ENCODE measurements at places on chromosomes 2 and 18. TPM values are rescaled to one million over a fixed set of nuclear protein-coding genes. Genes with fewer than 3 reads are reported as not detected.

DNA sequence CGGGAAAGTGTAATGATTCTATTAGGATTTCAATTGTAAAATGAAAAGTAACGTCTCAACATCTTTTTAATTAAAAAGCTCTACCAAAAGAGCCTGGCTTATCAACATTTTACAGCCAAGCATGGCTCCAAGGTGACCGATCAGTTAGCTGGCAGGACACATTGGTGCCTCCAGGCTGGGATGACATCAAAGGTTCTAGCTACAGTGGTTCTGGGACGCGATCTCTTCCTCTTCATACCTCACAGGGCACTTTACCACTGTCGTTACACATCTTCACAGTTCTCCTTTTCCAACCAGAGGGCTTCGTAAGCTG lies 693 bp downstream of the ORC2 start:
- H3K27ac ChIP-seq = peak overlapping the region; percentile 92
- peak overlapping the region; percentile 94 for H3K4me3 ChIP-seq
- H3K27me3 ChIP-seq = no peaks in the 10 kb centered on the region
- peaks cover 42% of the 10 kb centered on the region for H3K4me1 ChIP-seq
- DNase-seq = no peak

DNA sequence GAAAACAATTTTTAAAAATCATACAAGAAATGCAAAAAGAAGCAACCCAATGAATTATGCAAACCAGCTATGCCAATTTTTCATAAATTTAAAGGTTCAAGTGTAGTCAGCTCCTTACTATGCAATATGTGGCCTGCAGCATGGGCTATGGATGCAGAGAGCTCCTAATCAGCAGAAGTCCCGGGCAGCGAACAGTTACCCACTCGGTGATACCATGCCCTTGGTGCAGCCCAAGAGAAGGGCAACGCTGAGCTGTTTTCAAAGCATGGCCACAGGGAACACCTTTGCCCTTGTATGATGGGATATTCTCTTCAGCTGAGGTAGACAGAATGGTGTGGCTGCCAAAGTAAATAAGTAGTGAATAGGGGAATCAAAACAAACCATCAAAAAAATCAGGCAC lies 17.3 kb upstream of the ARL5A start:
- H3K27me3 ChIP-seq = no peaks in the 10 kb centered on the region
- H3K36me3 ChIP-seq = no peaks in the 10 kb centered on the region
- H3K27ac ChIP-seq = no peak overlapping the region
- peaks cover 20% of the 10 kb centered on the region for H3K4me1 ChIP-seq
- DNase-seq = no peak
- H3K4me3 ChIP-seq = no peak overlapping the region

DNA sequence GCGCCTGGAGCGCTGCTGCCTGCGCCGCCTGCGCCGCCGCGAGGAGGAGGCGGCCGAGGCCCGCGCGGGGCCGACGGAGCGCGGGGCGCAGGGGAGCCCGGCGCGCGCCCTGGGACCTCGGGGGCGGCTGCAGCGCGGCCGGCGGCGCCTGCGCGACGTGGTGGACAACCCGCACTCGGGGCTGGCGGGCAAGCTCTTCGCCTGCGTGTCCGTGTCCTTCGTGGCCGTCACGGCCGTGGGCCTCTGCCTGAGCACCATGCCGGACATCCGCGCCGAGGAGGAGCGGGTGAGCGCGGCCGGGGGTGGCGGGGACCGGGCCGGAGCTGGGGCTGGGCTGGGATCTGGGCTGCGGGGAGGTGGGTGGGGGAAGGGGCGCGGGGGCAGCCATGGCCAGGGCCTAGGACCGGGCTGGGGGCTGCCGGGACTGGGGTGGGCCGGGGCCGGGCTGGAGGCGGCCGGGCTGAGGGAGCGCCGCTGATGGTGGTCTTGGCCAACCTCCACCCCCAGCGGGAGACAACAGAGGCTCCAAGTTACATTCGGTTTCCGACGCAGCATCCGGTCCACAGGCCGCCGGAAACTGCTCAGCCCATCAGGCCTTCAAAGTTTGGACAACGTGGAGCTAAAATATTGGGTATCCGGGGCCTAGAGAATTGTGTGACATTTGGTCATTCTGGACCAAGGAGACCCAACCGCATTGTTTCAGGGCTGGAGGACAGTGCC lies 66.4 kb downstream of the KCNG2 start:
- H3K27ac ChIP-seq = no peak overlapping the region
- H3K27me3 ChIP-seq = peaks cover 24% of the 10 kb centered on the region
- H3K4me1 ChIP-seq = no peaks in the 10 kb centered on the region
- peaks cover 3% of the 10 kb centered on the region for H3K36me3 ChIP-seq

The ARHGAP28 gene
- total RNA-seq = 17.9 TPM

GRCh38 chr2:15657759-15658158 lies 66.1 kb downstream of the DDX1 start:
- peaks cover 4% of the 10 kb centered on the region for H3K36me3 ChIP-seq
- H3K27ac ChIP-seq = no peak overlapping the region
- DNase-seq = no peak
- no peak overlapping the region for H3K4me3 ChIP-seq

The ARHGAP15 gene
- 0.42 TPM for total RNA-seq

- H3K27me3 ChIP-seq = no peaks in the 10 kb centered on the region
- DNase-seq = no peak
- no peak overlapping the region for H3K4me3 ChIP-seq
- H3K4me1 ChIP-seq = no peaks in the 10 kb centered on the region
These were observed 1341.5 kb upstream of the ACVR2A start for GRCh38 chr2:146503366-146503765.

GRCh38 chr2:189927823-189928222 lies 134.7 kb downstream of the MSTN start:
- no peaks in the 10 kb centered on the region for H3K36me3 ChIP-seq
- peaks cover 18% of the 10 kb centered on the region for H3K4me1 ChIP-seq
- H3K27ac ChIP-seq = no peak overlapping the region
- DNase-seq = no peak
- H3K27me3 ChIP-seq = no peaks in the 10 kb centered on the region

DNA sequence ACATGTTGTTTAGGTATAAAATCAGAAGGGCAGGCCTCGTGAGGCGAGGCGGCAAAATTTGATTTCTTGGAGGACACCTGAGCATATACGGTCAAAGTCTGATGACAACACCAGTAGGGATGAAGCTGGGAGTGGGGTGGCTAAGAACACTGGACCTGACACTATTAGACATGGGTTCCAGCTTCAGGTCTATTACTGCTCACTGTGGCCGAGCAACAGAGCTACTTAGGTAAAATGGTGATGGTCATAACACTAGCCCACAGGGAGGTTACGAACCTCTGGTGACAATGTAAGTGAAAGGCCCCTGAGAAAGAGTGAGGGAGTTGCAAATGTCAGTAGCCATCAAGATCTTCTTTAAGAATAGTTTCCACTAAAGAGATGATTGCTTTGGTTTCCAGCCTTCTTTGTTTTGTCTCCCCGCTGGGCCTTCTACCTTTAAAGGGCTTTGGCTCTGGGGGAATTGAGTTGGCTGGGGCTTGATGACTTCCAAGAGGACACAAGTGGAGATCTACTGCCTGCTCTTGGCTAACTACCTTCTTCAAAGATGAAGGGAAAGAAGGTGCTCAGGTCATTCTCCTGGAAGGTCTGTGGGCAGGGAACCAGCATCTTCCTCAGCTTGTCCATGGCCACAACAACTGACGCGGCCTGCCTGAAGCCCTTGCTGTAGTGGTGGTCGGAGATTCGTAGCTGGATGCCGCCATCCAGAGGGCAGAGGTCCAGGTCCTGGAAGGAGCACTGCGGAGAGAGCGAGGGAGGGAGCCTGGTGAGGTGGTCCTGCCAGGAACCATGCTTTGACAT lies 3.5 kb downstream of the IL1B start:
- no peak overlapping the region for H3K4me3 ChIP-seq
- DNase-seq = no peak
- H3K27ac ChIP-seq = no peak overlapping the region

- H3K4me3 ChIP-seq = no peak overlapping the region
- H3K36me3 ChIP-seq = peaks cover 13% of the 10 kb centered on the region
- H3K4me1 ChIP-seq = peaks cover 17% of the 10 kb centered on the region
- no peak for DNase-seq
These were observed 72.5 kb downstream of the NOL10 start for GRCh38 chr2:10617241-10617640.

GRCh38 chr2:157169889-157170288 lies 87.6 kb upstream of the GALNT5 start:
- no peak for DNase-seq
- no peaks in the 10 kb centered on the region for H3K27me3 ChIP-seq
- H3K4me1 ChIP-seq = peaks cover 18% of the 10 kb centered on the region
- no peak overlapping the region for H3K27ac ChIP-seq

GRCh38 chr2:105926960-105927678 lies 182.4 kb downstream of the NCK2 start:
- DNase-seq = no peak
- H3K4me3 ChIP-seq = no peak overlapping the region
- H3K27ac ChIP-seq = no peak overlapping the region
- H3K27me3 ChIP-seq = peaks cover 5% of the 10 kb centered on the region
- no peaks in the 10 kb centered on the region for H3K36me3 ChIP-seq

The NFATC1 gene
- total RNA-seq = 7.1 TPM

GRCh38 chr2:239262484-239263230 lies 138.2 kb downstream of the HDAC4 start:
- no peak overlapping the region for H3K27ac ChIP-seq
- peaks cover under 1% of the 10 kb centered on the region for H3K36me3 ChIP-seq

GRCh38 chr2:172995323-172996244 lies 80.1 kb upstream of the MAP3K20 start:
- no peaks in the 10 kb centered on the region for H3K27me3 ChIP-seq
- H3K4me3 ChIP-seq = peak overlapping the region; percentile 46
- peak overlapping the region; percentile 90 for H3K27ac ChIP-seq
- no peak for DNase-seq

- no peak overlapping the region for H3K4me3 ChIP-seq
- no peaks in the 10 kb centered on the region for H3K36me3 ChIP-seq
- DNase-seq = no peak
- peaks cover 2% of the 10 kb centered on the region for H3K27me3 ChIP-seq
- no peaks in the 10 kb centered on the region for H3K4me1 ChIP-seq
These were observed 1398.3 kb downstream of the DSC3 start for GRCh38 chr18:29644276-29644675.

The UGT1A3 gene
- not detected for total RNA-seq

The IL36A gene
- total RNA-seq = not detected

The CCDC148 gene
- total RNA-seq = 0.52 TPM

- peak overlapping the region; percentile 83 for H3K27ac ChIP-seq
- no peak overlapping the region for H3K4me3 ChIP-seq
- peaks cover 28% of the 10 kb centered on the region for H3K4me1 ChIP-seq
- peaks cover 14% of the 10 kb centered on the region for H3K36me3 ChIP-seq
- no peak for DNase-seq
- no peaks in the 10 kb centered on the region for H3K27me3 ChIP-seq
These were observed 19.3 kb downstream of the PPP4R1 start for GRCh38 chr18:9594823-9595596.

The FABP1 gene
- total RNA-seq = not detected

GRCh38 chr2:63034526-63034925 lies 16.1 kb upstream of the OTX1 start:
- H3K27me3 ChIP-seq = no peaks in the 10 kb centered on the region
- H3K4me3 ChIP-seq = no peak overlapping the region
- no peak overlapping the region for H3K27ac ChIP-seq
- H3K4me1 ChIP-seq = no peaks in the 10 kb centered on the region

GRCh38 chr2:26772064-26773001 lies 8.2 kb downstream of the SLC35F6 start:
- no peak for DNase-seq
- no peaks in the 10 kb centered on the region for H3K27me3 ChIP-seq
- H3K4me1 ChIP-seq = peaks cover 43% of the 10 kb centered on the region
- peak overlapping the region; percentile 89 for H3K27ac ChIP-seq

- H3K27me3 ChIP-seq = no peaks in the 10 kb centered on the region
- no peak overlapping the region for H3K27ac ChIP-seq
- no peak overlapping the region for H3K4me3 ChIP-seq
- no peaks in the 10 kb centered on the region for H3K36me3 ChIP-seq
- no peak for DNase-seq
These were observed 5.8 kb upstream of the TTC21B start for GRCh38 chr2:165959371-165959770.

DNA sequence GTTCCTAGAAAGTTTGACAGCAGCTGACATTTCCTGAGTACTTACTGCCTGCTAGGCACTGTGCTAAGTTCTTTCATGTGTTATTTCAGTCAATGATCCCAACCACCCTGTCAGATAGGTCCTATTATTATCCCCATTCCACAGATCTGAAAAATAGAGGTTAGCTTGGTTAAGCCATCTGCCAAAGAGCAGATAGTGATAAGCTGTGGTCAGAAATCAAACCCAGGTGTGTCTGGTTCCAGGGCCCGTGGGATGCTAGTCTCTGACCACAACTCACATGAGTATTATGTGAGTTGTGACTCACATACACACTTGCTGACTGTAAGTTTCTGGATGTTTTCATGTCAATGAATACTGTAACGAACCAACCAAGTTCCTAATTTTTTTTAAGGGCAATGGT lies 132.0 kb upstream of the APCDD1 start:
- no peak for DNase-seq
- peaks cover 35% of the 10 kb centered on the region for H3K4me1 ChIP-seq
- no peaks in the 10 kb centered on the region for H3K36me3 ChIP-seq
- H3K27me3 ChIP-seq = peaks cover 7% of the 10 kb centered on the region

DNA sequence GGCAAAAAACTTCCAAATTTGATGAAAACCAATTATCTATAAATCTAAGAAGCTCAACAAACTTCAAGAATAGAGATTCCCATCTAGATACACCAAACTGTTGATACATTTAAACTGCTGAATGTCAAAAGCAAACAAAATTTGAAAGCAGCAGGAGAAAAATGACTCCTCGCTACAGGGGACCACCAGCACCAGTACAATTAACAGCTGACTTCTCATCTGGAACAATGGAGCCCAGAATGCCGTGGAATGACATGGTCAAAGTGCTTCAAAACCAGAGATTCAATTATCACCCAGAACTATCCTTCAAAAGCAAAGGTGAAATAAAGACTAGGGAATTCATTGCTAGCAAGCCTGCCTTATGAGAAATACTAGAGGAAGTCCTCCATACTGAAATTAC lies 11.6 kb downstream of the SRSF7 start:
- H3K4me1 ChIP-seq = peaks cover 16% of the 10 kb centered on the region
- H3K36me3 ChIP-seq = peaks cover 10% of the 10 kb centered on the region
- H3K27ac ChIP-seq = no peak overlapping the region
- H3K27me3 ChIP-seq = no peaks in the 10 kb centered on the region
- H3K4me3 ChIP-seq = no peak overlapping the region

DNA sequence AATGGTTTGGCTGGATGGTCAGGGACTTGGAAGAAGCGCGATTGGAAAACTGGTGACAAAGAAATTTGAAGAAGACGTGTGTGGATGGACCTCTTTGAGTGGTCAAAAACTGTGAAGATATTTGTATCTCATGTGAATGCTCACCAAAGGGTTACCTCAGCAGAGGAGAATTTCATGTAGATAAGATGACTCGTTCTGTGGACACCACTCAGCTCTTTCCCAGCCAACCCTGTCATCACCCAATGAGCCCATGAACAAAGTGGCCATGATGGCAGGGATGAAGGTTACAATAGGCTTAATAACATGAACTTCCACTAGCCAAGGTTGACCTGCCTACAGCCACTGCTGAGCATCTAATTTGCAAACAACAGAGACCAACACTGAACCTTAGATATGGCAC lies 248.3 kb downstream of the KCNE4 start:
- H3K4me1 ChIP-seq = no peaks in the 10 kb centered on the region
- no peak for DNase-seq
- H3K4me3 ChIP-seq = no peak overlapping the region
- no peaks in the 10 kb centered on the region for H3K36me3 ChIP-seq
- no peaks in the 10 kb centered on the region for H3K27me3 ChIP-seq
- no peak overlapping the region for H3K27ac ChIP-seq

Data from chondrocyte (in vitro differentiated cells).